ENCODE measurements at places on chromosomes 4 and X.

DNA sequence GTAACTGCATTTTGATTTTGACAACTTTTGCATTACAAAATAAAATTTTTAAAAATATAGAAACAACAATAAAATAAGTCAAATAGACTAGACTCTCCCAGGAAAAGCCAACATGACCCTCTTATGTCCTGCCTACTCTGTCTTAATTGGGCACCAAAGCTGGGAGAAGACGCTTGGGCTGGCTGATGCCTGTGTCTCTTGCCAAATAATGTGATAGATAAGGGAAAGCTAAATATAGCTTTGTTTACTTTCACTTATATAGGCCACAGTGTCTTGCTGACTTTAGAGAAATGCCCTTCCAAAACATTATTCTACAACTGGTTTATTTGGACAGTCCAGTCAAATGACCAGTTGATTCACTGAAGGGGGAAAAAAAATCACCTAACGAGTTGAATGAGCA, 54.2 kb downstream of the FMR1NB start:
- DNase-seq = no peak

GRCh38 chr4:15868111-15868510, 70.4 kb downstream of the FGFBP1 start:
- no peak for DNase-seq

- no peak for DNase-seq
Observed at GRCh38 chr4:57148831-57149505, 38.8 kb upstream of the IGFBP7 start.

DNA sequence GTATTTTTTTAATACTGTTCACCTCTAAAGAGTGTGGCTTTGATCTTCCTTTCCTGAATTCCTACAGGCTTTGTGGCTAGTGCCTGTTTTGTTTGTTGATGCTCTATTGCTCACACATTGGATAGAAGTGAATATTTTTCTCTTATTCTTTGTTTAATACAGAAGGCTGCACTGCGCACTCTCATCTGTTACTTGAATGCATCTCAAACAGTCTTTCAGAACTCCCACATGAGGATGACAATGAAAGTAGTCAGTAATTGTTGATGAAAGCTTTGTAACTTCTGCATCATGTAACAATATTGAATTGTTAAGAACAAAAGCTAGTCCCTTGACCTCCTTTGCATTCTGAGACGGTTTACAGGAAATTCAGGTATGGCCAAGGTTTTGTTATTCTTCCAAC, 29.1 kb upstream of the GALNT7 start:
- no peak for DNase-seq

DNA sequence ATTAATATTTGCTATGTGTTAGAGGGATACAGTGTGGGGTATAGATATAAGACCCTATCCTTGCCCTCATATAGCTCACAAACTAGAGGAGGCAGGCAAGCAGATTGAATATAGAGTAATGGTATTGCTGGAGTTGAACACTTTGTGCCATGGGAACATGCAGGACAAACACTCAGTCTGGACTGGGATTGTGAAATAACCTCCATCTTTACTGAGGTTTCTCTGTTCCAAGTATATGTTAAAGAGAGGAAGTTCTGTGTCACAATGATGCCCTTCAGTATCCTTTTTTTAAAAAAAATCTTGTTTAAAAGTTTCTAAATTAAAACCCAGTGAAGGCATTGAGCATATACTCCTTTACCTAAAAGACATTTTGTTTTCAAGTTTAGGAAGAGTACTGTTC, 8.7 kb downstream of the FABP2 start:
- no peak for DNase-seq

- DNase-seq = no peak
Observed at GRCh38 chr4:61485056-61485455, 284.9 kb downstream of the ADGRL3 start.

DNA sequence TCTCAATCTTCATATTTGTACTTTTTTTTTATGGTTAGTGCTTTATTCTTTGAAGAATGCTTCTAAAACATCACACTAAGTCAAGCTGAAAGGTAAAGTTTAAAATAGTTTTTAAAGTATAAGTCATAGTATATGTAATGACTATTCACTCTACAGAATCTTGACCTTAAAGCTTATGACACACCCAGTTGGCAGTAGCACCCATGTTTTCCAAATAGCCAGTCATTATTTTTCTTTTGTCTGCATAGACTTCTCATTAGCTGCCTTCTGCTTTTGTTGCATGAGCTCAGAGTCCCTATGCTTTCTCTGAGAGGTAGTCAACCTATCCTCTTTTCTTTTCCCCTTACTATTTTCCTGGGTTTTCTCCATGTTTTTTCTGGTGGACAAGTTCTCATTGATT, 231.5 kb downstream of the PCDH18 start:
- DNase-seq = no peak

GRCh38 chrX:11952176-11952720, 186.0 kb upstream of the FRMPD4 start:
- no peak for DNase-seq

DNA sequence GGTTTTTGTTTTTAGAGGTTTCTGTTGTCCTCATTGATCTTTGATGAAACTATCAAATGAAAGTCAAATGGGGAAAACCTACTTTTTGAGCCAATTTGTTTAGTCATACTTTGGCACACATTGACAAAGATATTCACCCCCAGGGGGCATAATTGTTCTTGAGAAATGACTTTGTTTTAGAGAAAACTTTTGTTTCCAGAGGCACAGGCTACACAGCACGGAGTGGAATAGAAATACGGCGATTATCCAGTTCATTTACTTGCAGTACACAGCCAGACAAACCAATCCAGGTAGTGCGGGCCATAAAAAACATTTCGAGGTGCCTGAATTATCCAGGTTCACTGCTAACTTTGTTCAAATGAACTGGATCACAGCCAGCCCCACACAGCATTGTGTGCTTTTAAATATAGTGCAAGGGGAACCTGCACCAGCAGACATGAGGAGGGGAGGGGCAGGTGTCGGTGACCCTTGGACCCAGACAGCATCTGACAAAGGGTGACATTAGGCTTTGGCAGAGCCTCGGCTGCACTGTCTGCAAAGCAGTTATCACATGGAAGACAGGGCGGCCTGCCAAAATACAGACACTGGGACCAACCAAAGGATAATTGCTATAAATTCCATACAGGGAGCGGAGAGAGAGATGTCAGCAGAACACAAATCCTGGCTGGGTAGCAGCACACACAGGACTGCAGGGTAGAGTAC, 179.6 kb upstream of the NOCT start:
- no peak for DNase-seq

DNA sequence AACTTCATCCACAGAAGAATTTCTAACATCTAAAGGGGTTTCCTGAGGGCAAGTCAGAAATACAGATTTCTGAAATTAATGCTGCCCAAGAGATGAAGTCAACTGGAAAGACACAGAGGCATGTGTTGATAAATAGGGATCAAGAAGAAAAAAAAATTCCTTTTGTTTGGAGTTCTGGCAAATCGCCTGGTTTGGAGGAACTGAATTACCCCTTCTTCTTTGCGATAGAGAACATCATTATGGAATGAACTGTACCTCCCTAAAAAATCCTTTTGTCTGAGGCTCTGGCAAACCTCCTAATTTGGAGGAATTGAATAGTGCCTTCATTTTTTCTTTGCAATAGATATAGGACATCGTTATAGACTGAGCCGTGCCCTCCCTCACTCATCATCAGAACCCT, 200.9 kb downstream of the DHRSX start:
- no peak for DNase-seq

- DNase-seq = no peak
Observed at GRCh38 chr4:169013396-169013795, 3.3 kb upstream of the CBR4 start.

GRCh38 chrX:97117572-97117971, 233.9 kb downstream of the RPA4 start:
- DNase-seq = no peak

DNA sequence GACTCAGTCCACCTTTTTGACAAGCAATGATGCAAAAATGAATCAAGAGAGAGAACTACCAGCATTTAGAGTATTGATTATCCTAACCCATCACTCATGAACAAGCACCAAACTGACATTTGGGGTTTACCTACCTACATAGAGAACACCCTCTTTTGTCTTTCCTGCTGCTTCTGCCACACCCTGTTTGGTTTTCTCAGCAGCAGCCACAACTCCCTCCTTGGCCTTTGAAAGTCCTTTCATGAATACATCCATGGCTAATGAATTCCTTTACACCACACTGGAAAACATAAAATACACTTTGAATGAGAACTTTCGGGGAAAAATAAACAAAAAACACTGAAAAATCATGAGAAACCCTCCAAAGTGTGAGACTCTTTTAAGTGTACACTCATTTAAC, 1.5 kb downstream of the SNCA start:
- no peak for DNase-seq

DNA sequence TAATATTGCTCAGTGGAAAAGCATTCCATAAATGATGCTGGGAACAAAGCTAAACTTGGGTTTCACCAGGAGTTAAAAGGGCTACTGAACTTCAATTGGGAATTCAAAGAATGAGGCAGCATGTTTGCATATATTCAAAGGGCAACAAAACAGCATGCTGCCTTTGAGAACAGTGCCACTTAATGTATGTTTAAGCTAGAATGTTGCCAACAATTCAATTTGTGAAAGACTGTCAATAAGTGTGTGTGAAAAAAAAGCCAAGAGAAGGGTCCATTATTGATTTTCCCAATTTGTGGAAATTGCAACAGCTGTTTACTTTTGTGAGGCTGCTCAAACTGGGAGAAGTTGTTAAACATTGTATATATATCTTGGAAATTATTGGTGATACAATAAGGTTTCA, 701.9 kb upstream of the ACTRT1 start:
- no peak for DNase-seq

DNA sequence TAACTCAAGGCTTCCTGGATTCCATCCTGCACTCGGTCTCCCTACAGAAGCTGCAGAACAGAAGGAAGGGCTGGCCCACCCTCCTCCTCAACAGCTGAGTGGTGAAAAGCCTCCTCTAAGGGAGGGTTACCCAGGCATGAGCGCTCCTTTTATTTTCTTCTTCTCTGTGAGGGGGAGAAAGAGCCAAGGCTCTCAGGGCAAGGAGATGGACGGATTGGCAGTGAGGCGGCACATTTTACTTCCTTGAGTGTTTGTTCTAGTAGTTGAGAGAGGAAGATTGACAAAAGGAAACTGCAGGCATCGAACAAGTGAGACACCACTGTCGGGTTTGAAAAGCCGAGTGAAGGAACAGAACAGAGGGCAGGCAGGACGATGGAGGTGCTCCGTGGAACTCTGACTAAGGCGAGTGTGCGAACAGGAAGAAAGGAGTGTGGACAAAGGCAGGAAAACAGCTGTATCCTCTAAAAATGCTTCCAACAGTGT, 38.4 kb upstream of the STS start:
- no peak for DNase-seq

GRCh38 chr4:78002260-78002659, 54.9 kb upstream of the FRAS1 start:
- no peak for DNase-seq

- no peak for DNase-seq
Observed at GRCh38 chr4:168383510-168383909, 65.0 kb upstream of the DDX60 start.

GRCh38 chrX:136046295-136047015, 61.2 kb downstream of the SLC9A6 start:
- no peak for DNase-seq

GRCh38 chr4:120452001-120452400, 385.4 kb upstream of the MAD2L1 start:
- no peak for DNase-seq

DNA sequence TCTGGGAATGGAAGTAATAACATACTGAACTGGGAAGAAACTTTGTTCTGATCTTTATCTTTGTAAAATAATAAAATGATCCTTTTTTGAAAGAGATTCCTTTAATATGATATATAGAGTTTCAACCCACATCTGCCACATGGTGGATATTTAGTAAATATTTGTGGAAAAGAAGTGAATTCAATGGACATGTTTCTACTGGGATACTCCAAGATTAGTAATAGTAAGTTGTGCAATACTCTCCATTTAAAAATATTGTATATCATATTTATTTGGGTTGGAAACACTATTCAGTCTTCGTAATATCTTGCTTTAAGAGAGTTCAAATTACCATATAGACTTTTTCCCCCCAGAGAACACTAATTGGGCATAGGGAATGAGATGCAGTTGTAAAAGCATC, 17.8 kb upstream of the ARSJ start:
- no peak for DNase-seq

GRCh38 chr4:169774466-169775445, 17.0 kb upstream of the HPF1 start:
- peak; percentile 29 for DNase-seq

DNA sequence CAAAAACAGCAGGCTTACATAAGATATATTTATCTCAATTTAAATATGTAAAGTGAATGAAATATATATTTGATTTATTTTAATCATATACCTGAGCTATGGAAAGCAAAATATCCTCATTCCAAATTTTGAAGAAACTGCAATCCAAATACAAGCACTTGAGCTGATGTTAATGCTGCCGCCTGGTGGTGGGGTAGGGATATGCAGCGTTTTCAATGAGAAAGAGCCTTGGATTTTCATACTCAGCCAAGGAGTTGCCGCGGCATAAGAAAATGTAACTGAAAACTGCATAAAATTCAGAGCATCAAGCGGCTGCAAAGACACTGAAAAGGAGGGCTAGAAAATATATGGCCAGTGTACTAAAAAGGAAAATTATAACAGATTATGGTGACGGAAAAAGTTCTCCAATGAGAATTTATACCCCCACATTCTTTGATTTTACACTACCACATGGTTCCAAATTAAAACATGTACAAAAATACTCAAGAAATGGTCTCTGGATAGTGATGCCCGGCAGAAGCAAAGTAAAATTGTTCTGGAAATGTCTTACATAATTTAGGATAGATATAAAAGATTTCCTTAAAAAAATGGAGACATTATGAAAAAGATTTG, 660.3 kb upstream of the PITX2 start:
- DNase-seq = peak; percentile 6

DNA sequence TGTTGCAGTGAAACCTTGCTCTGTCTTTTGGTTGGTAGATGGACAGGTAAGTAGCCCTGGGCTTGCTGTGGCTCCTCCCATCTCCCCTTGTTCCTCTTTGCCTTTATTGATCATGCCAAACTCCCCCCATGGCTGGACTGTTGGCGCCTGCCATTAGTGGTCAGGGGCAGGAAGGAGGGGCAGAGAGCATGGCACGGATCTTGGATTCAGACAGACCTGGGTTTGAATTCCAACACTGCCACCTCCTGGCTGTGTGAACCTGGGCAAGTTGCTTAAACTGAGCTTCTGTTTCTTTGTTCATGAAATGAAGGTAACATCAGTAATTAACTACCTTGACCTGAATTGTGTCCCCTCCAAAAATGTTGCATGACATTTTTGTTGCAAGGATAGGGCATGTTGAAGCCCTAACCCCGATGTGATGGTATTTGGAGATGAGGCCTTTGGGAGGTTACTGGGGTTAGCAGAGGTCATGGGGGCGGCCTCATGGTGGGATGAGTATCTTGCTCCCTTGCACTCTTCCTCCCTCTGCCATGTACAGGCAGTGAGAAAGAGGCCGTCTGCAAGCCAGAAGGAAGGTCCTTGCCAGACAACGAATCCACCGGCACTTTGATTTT, 6.0 kb downstream of the SLC2A9 start:
- DNase-seq = no peak

- no peak for DNase-seq
Observed at GRCh38 chr4:119471259-119471658, 149.3 kb upstream of the FABP2 start.

- DNase-seq = no peak
Observed at GRCh38 chr4:85398276-85398675, 76.7 kb upstream of the ARHGAP24 start.

GRCh38 chr4:153620352-153620751, 63.7 kb upstream of the TLR2 start:
- DNase-seq = no peak
